ENCODE measurements at places on chromosomes 5 and 9. TPM values are rescaled to one million over a fixed set of nuclear protein-coding genes. Genes with fewer than 3 reads are reported as not detected.

DNA sequence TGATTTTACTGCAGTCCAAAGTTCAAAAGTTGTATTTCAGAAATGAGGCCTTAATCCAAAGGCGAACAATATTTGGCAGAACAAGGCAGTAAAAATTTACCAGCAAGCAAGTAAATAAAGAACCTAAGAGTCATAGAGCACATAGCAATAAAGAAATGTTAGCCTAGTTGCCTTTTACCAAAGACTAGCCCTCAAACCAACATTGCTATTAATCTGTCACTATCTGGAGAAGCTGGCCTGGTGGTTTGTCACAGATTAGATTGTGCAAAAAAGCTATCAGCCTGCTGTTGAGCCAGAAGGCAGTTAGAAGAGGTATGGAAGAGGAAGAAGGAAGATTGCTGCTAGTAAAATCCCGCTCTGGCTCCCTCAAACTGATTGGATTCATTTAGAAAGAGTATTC lies 304.7 kb upstream of the KLF4 start:
- DNase-seq, result no peak

DNA sequence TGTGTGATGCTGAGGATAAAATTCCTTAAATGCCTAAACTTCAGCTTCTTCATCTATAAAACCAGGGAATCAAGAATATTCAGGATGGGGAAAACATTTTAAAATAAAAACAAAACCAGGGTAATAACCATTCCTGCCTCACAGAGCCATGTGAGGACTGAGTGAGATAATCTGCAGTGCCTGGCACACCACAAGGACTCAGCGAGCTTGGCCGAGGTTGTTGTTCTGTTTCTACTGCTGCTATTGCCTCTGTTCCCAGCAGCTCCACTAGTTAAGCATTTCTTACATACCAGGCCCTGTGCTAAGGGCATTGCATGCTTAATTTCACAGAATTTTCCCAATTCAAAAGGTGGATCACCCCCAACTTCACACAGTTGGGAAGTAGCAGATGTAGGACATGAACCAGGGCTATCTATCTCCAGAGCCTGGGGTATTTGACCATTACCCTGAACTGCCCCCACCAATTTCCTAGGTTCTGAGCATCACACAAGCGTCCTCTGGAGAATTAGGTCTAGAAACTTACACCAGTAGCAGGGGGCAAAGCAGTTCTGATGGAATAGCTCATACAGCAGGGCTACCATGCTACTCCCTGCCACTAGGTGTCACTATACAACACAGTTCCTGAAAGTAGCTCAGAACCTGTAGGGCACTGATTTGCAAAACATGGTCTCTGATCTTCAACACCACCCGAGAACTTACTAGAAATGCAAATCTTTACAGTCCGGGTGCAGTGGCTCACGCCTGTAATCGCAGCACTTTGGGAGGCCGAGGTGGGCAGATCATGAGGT lies 74.3 kb downstream of the LRSAM1 start:
- DNase-seq, result no peak

- DNase-seq, result no peak
Measured at GRCh38 chr9:68851657-68852056, 146.6 kb downstream of the PIP5K1B start.

DNA sequence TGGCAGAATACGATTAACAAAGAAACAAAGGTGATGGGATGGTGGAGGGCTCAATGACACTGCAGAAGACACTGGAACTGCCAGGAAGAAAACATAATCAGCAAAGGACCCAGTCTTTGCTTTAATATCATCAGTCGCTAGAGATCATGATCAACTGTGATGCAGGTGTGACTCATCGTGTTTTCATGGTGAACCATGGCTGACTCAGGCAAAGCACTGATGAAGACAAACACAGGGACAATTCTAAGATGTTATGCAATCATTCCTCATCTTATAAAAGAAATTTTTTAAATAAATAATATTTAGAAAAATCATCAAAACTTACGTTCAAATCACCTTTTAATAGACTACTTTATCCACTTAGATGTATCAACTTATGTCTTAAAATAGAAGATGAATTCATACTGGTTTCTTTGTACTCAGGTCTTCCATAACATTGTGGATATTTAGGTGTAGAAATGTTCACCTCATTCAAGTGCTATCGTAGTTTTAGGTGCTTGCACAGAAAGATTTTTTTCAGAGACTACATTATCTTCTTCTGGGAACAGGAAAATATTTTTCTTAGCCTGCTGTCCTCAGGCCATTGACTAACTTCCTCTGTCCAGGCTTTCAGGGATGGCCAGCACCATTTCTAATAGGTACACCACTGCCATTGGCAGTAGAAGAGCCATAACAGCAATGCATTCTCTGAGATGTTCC lies 673.4 kb upstream of the MEF2C start:
- DNase-seq, result no peak

Gene LHX3
- 0.10 TPM for total RNA-seq

GRCh38 chr9:29389421-29389820 lies 1816.1 kb upstream of the C9orf72 start:
- DNase-seq, result no peak

Gene COL27A1
- 1.2 TPM for total RNA-seq

- no peak for DNase-seq
Measured at GRCh38 chr9:6121707-6122106, 93.9 kb upstream of the IL33 start.

Gene SOX30
- 0.44 TPM for total RNA-seq

GRCh38 chr5:127001621-127002296 lies 28.6 kb downstream of the MARCHF3 start:
- DNase-seq, result no peak

GRCh38 chr9:121861501-121862180 lies 210.2 kb downstream of the DAB2IP start:
- DNase-seq, result no peak

Gene SEMA5A
- total RNA-seq, result 0.75 TPM

DNA sequence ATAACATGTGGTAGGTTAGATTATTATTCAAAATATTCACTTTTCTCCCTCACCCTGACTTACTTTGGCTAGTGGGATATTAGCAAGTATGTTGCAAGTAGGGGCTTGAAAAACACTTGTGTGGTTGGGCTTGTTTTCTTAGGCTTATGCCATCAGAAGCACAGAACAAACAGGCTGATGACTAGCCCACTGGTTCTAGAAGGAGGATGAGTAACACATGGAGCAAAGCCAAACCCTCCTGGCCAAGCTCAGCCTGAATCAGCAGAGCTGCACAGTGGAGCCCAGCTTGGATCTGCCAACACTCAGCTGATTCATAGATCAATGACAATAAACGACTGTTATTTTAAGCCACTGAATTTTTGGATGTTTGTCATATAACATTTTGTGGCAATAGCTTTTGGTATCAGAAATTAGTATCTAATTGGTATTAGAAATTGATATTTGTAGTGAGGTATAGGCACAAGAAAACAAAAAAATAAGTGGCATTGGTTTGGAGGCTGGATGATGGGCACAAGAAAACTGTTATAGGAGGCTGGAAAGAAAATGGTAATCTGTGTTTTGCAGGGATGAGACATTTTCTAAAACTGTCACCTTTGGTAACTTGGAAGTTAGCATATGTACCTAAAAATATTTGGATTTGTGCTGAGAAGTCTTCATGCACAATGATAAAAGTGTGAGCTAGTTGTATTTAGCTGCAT lies 46.1 kb upstream of the ZBED3 start:
- no peak for DNase-seq

DNA sequence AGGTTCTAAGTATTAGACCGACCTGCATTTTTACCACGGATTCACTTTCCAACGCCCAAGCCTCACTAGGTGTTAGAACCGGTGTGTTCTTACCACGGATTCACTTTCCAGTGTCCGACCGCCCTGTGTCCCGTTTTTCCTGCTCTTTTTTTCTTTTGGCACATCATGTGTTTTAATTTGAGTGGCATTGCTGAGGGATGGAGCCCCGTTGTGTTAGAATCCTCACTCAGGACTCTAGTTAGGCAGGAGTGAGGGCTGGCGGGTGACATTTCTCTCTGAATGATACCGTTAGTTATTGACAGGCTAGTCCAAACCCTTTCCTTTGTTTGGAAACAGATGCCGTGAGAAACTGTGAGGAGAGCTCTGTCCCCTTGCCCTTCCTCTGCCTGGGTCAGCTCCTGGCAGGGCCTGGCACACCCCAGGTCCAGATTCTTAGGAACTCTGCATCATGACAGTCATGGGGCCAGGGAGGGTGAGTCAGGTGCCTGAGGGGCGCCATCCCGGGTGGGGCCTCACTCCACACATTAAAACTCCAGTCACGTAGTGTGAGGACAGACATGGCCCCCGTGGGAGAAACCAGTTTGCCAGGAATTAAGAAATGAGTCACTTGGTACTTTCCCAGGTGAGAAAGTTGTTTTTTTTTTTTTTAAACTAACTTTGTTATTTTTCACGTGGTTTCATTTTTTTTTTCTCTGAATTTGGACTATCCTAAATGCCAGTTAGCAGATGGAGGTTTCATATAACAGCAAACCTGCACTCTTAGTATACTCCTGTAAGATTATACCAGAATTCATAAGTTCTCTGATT lies 15.8 kb downstream of the EXOC3 start:
- no peak for DNase-seq

DNA sequence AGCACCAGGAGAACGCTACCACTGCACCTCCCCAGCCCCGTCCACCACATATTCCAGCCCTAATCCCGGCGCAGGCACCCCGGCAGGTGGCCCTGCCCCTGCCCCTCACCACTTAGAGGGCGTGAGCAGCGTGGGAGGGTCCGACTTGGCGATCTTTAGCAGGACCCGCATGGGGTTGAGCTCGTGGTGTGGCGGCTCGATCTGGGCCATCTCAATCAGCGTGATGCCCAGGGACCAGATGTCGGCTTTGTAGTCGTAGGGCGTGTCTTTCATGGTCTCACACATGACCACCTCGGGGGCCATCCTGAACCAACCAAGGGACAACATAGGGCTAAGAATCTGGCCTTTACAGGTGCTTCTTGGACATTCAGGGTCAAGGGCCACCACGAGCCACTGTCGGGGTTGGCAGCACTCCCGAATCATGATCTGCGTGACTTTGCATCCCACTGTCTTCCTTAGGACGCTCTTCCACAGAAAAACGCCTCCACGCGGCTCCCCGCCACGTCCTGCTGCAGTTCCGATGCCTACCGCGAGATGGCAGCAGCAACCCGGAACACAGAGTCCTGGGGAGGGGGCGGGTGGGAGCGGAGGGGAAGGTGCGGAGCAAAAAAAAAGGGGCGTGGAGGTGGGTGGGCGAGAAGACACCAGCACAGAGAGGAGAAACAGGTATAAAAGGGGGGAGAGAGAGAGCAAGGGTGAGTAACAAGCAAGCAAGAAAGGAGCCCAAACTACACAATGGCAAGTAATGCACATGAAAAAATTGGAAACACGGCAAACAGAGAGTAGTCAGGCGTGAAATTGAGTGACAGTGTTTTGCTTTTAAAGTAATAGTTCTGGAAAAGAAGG lies 81.3 kb downstream of the STK10 start:
- peak; percentile 66 for DNase-seq

DNA sequence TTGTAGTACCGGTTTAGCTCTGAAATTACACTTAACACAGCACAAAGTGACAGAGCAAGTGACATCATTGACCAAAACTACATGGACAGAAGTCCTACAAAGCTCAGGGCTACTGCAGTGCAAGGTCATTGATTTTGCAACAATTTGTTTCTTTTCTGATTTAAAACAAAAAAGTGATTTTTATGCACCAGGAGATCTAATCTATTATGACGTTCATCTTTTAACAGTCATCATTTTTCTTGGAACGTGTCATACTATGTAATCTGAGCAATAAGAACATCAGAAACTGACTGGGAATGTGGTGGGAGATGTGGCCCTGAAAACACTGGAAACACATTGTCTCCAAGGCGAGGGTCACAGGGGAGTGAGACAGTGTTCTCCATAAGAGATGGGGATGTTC lies 17.4 kb upstream of the ZFAND5 start:
- DNase-seq, result no peak

- no peak for DNase-seq
Measured at GRCh38 chr5:131685516-131686171, 50.6 kb upstream of the RAPGEF6 start.

DNA sequence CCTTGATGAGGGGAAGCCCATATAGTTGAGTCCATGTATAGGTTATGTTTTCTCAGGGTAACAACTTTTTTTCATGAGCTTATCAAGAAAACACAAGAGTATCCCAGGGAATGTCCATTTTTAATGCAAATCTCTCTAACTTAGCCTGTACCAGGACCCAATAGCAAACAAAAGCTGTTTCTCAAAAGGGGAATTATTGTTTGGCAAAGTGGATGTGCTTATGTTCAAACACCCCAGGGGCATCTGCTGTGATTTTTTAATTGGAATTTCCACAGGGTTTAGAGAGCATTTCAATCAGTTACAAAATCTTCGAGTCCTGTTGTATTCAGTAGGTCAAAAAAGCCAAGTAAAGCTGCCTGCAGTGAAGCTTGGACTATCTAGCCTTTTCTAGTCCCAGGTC lies 33.4 kb upstream of the CSNK1G3 start:
- no peak for DNase-seq

- no peak for DNase-seq
Measured at GRCh38 chr5:119452060-119452372, 281 bp upstream of the HSD17B4 start.

DNA sequence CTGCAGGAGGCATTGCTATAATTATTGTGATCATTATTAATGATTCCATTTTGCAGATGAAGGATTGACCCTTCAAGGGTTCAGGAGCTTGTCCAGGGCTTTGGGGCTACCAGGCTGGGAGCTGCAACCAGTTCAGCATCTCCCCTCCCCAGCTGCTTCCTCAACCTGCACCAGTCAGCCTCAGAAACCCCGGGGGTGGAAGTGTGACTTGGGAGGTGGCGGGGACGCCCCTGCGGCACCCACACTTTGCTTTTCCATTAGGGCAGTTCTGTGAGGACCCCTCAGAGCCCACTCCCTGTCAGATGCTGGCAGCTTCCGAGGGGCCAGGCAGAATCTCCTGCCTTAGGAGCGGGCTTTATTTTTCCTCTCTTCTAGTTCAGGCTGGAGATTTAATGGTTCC lies 85.6 kb downstream of the OLFM1 start:
- no peak for DNase-seq

DNA sequence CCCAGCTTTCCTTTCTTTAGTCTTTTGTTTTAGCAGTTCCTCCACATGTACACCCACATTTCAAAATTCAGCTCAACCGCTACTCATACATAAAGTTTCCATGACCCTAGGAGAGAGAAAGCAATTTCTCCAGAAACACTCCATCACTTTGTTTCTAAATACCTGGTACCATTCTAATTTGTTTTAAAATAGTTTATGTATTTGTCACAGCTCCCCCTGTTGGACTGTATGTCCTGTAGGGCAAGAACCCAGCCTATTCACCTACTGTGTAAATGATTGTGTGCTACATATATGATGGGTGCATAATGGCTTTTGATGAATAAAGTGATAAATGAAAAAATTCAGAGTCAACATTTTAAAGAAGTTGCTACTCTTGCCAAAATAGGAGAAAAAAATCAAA lies 139.1 kb downstream of the COX7C start:
- no peak for DNase-seq

DNA sequence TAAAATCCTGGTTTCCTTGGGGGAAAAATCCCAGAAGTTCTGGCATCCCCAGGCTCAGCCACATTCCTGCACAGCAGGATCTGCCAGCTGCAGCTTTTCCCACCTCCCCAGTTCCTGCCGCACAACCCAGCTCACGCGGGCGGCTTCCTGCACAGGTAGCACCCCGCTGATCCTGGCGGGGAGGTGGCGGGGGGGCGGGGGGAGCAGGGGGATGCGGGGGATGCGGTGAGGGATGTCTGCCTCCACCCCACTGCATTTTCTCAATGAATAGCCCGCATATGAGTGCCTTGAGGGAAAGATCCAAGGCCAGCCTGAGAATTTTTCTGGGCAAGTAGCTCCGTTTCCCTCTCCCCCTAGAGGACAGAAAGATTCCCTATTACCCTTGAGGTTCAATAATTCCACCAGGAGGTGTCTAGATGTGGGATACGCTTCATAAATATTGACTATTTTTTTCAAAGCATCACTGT lies 21.1 kb downstream of the GFPT2 start:
- DNase-seq, result no peak

All from T-helper 17 cell (primary cell).